ENCODE measurements at places on chromosomes 12 and 14. TPM values are rescaled to one million over a fixed set of nuclear protein-coding genes. Genes with fewer than 3 reads are reported as not detected.

The SCN8A gene
- total RNA-seq = 0.79 TPM

DNA sequence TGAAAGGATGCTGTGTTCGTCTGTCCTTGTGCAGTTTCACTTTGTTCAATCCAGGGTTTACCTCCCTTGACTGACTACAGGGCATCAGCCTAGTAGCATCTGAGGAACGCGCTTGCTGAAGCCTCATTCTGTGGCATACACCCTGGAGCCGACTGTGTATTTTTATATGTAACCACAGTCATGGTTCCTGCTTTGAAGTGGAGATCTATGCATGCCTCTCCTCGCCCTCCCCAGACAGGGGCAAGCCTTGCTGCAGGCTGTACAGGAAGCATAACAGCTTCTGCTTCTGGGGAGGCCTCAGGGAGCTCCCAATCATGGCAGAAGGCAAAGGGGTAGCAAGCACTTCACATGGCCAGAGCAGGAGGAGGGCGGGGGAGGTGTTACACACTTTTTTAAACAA, 262.1 kb downstream of the BCL11B start:
- H3K4me3 ChIP-seq = peak overlapping the region; percentile 63
- no peaks in the 10 kb centered on the region for H3K36me3 ChIP-seq
- no peaks in the 10 kb centered on the region for H3K27me3 ChIP-seq
- no peak overlapping the region for H3K27ac ChIP-seq
- DNase-seq = no peak

GRCh38 chr14:102363182-102363943, 622 bp downstream of the TECPR2 start:
- H3K27me3 ChIP-seq = no peaks in the 10 kb centered on the region
- H3K36me3 ChIP-seq = peaks cover 2% of the 10 kb centered on the region
- no peak overlapping the region for H3K4me3 ChIP-seq
- peaks cover 43% of the 10 kb centered on the region for H3K4me1 ChIP-seq
- H3K27ac ChIP-seq = peak overlapping the region; percentile 79

DNA sequence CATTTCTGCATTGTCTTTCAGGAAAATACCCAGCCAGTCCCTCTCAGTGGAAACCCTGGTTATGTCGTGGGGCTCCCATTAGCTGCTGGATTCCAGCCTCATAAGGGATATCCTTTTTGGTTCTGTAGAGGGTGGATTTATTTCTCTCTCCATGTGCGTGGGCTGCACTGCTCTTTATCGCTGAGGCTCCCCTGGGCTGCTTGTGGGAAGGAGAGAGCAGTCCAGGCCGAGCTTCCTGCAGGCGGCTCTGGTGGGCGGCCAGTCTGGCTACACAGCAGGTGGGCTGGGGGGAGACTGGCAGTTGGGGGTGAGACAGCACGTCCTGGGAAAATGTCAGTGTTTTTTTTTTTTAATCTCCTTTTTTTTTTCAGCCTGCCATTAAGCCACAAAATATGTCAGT, 27.6 kb downstream of the TCTN1 start:
- DNase-seq = no peak
- H3K36me3 ChIP-seq = no peaks in the 10 kb centered on the region
- H3K4me3 ChIP-seq = no peak overlapping the region
- H3K27ac ChIP-seq = no peak overlapping the region
- no peaks in the 10 kb centered on the region for H3K27me3 ChIP-seq
- H3K4me1 ChIP-seq = peaks cover 56% of the 10 kb centered on the region

DNA sequence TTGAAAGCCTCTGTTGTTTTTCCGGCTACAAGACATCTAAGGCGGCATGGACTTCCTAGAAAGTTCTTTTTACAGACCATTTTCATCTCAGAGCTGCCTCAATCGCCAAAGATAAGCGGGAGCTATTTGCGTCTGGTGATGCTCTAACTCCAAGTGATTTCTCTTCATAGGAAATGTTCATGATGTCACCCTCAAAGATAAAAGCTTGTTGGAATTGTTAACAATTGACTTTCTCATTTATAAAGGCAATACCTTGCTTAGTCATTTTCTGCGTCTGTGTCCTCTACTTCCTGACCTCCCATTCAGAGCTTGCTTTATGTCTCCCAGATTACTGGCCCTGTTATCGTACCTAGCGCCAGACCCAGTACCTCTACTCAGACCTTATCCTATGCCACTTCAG, 259.0 kb upstream of the G2E3 start:
- no peak overlapping the region for H3K27ac ChIP-seq
- H3K36me3 ChIP-seq = no peaks in the 10 kb centered on the region
- DNase-seq = no peak

GRCh38 chr14:34180869-34181268, 230.0 kb upstream of the EGLN3 start:
- H3K27ac ChIP-seq = no peak overlapping the region
- H3K27me3 ChIP-seq = no peaks in the 10 kb centered on the region
- no peaks in the 10 kb centered on the region for H3K4me1 ChIP-seq

GRCh38 chr14:103545915-103546651, 16.4 kb downstream of the BAG5 start:
- no peak for DNase-seq
- H3K4me1 ChIP-seq = no peaks in the 10 kb centered on the region
- H3K4me3 ChIP-seq = no peak overlapping the region
- H3K27ac ChIP-seq = no peak overlapping the region
- no peaks in the 10 kb centered on the region for H3K27me3 ChIP-seq

- no peaks in the 10 kb centered on the region for H3K27me3 ChIP-seq
- peaks cover 8% of the 10 kb centered on the region for H3K4me1 ChIP-seq
- peaks cover 4% of the 10 kb centered on the region for H3K36me3 ChIP-seq
Measured at GRCh38 chr12:121934309-121934664, 15.9 kb downstream of the CFAP251 start.

- no peak overlapping the region for H3K27ac ChIP-seq
- no peaks in the 10 kb centered on the region for H3K27me3 ChIP-seq
- DNase-seq = no peak
- no peak overlapping the region for H3K4me3 ChIP-seq
Measured at GRCh38 chr12:84492351-84492883, 420.2 kb downstream of the SLC6A15 start.

The RAD52 gene
- total RNA-seq = 12.1 TPM

DNA sequence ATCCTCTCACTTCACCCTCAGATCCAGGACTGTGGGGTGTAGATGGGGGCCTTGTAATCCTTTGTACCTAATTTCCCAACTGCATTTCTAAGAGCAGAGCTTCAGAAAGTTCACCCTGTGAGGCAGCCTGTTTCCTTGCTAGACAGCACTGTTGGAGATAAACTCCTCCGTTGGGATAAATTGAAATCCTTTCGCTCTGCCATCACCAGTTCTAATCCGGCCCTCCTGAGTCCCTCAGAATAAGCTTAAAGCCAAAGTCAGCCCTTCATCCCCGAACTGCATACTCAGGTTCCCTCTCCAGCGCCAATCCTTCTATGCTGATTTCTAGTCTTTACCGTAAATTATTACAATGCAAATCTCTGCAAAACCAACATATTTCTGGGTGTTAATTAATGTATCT, 114.7 kb downstream of the PRMT8 start:
- no peaks in the 10 kb centered on the region for H3K4me1 ChIP-seq
- DNase-seq = no peak
- no peaks in the 10 kb centered on the region for H3K27me3 ChIP-seq
- no peak overlapping the region for H3K27ac ChIP-seq

- DNase-seq = peak; percentile 83
- H3K36me3 ChIP-seq = peaks cover 6% of the 10 kb centered on the region
- peak overlapping the region; percentile 89 for H3K4me3 ChIP-seq
- peaks cover 58% of the 10 kb centered on the region for H3K27me3 ChIP-seq
- H3K27ac ChIP-seq = peak overlapping the region; percentile 27
Measured at GRCh38 chr12:57240066-57240921, 10.7 kb downstream of the STAC3 start.

- no peaks in the 10 kb centered on the region for H3K27me3 ChIP-seq
- no peaks in the 10 kb centered on the region for H3K4me1 ChIP-seq
- no peak overlapping the region for H3K4me3 ChIP-seq
Measured at GRCh38 chr12:18158774-18159557, 69.0 kb upstream of the RERGL start.

DNA sequence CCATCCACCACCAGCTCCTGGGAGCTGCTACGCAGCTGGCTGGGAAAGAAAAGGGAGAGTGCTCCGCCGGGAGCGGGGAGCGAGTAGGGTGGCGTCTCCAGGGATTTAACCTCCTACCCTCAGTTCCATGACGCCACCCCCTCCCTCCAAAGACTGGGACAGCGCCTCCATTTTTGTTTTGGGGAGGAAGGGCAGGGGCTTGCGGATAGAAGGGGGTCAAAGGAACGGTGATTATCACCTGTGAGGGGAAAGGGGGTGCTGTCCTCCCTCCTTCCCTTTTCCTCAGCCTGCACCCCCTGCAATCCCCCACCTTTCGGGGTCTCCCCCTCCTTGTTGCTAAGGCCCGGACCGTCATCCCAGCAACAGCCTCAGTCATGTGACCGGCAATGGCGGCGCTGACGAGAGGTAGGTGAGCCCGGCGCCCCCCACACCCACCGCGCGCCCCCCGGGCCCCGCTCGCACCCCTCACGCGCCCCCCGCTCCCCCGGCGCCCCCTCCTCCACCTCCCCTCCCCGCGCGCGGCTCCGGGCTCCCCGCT, at the start of gene DTX3:
Gene DTX3 (plus strand): TSS at position 371 of the 538 bp plus-strand sequence. CDS start 1,694 bp downstream, outside the sequence.
- DNase-seq = peak; percentile 49
- H3K4me3 ChIP-seq = peak within 1 kb of the TSS; percentile 77
- peaks cover 5% of the 10 kb centered on the region for H3K36me3 ChIP-seq
- H3K27me3 ChIP-seq = no peaks in the 10 kb centered on the region
- peaks cover 23% of the 10 kb centered on the region for H3K4me1 ChIP-seq

DNA sequence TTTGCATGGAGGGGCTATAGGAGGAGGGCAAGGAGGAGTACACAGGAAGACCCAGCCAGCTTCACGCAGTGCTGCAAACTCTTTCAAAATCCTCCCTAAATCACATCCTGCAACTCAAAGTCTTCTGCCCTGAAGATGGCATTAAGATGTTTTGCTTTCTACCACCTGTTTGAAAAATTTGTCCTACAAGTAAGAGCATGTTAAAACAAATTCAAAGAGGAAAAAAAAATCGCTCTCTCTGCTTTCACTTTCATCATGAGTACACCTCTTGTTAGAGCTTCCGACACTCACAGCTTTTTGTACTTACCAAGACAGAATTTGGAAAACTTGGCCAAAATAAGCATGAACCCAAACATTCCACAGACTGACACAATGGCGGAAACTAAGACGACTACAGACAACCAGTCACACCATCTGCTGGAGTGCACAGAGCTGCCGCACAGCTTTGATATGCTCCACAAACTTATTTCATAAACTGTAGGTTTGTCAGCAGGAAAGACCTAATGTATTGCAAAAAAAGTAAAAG, 21.3 kb downstream of the GCH1 start:
- no peaks in the 10 kb centered on the region for H3K27me3 ChIP-seq
- peaks cover 1% of the 10 kb centered on the region for H3K36me3 ChIP-seq
- no peak for DNase-seq
- H3K4me1 ChIP-seq = peaks cover 41% of the 10 kb centered on the region

- DNase-seq = no peak
- H3K4me3 ChIP-seq = no peak overlapping the region
- no peaks in the 10 kb centered on the region for H3K36me3 ChIP-seq
- no peak overlapping the region for H3K27ac ChIP-seq
- H3K4me1 ChIP-seq = no peaks in the 10 kb centered on the region
- no peaks in the 10 kb centered on the region for H3K27me3 ChIP-seq
Measured at GRCh38 chr12:114895827-114896226, 211.9 kb upstream of the TBX3 start.

The SPX gene
- total RNA-seq = 2.8 TPM

The CCDC197 gene
- 2.2 TPM for total RNA-seq

GRCh38 chr14:104746934-104747481, 5.9 kb upstream of the SIVA1 start:
- H3K27me3 ChIP-seq = no peaks in the 10 kb centered on the region
- no peaks in the 10 kb centered on the region for H3K36me3 ChIP-seq
- H3K4me3 ChIP-seq = no peak overlapping the region
- no peak overlapping the region for H3K27ac ChIP-seq
- H3K4me1 ChIP-seq = peaks cover 7% of the 10 kb centered on the region

GRCh38 chr14:63006531-63006930, 38.7 kb downstream of the KCNH5 start:
- no peaks in the 10 kb centered on the region for H3K27me3 ChIP-seq
- H3K27ac ChIP-seq = no peak overlapping the region
- peak overlapping the region; percentile 15 for H3K4me3 ChIP-seq
- DNase-seq = no peak

GRCh38 chr12:61757831-61758505, 502.2 kb upstream of the USP15 start:
- H3K36me3 ChIP-seq = no peaks in the 10 kb centered on the region
- H3K4me3 ChIP-seq = no peak overlapping the region
- H3K27ac ChIP-seq = no peak overlapping the region
- DNase-seq = no peak
- H3K4me1 ChIP-seq = no peaks in the 10 kb centered on the region

- no peak overlapping the region for H3K4me3 ChIP-seq
- no peak for DNase-seq
- H3K27ac ChIP-seq = no peak overlapping the region
- no peaks in the 10 kb centered on the region for H3K27me3 ChIP-seq
- no peaks in the 10 kb centered on the region for H3K4me1 ChIP-seq
- H3K36me3 ChIP-seq = no peaks in the 10 kb centered on the region
Measured at GRCh38 chr12:25942709-25943108, 15.8 kb upstream of the RASSF8 start.

GRCh38 chr12:117318591-117318990, 42.8 kb downstream of the NOS1 start:
- H3K27ac ChIP-seq = no peak overlapping the region
- DNase-seq = no peak
- H3K36me3 ChIP-seq = peaks cover 1% of the 10 kb centered on the region
- no peak overlapping the region for H3K4me3 ChIP-seq
- no peaks in the 10 kb centered on the region for H3K4me1 ChIP-seq

The FGD4 gene
- 1.7 TPM for total RNA-seq

DNA sequence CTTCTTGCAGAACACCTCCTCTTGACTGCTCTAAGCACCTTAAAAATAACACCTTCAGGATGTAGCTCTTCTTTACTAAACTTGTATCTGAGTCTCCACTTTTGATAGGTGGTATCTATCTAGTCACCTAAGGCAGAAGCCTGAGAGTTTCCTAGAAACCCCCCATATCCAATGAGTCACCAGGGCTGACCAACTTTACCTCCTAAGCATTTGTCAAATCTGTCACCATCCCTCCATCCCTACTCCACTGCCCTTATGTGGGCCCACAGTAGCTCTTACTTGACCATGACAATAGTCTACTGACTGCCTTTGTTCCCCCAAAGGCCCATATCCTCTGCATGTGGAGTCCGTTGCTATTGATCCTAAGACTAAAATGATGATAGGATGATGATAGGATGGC, 15.9 kb downstream of the AVIL start:
- peaks cover 13% of the 10 kb centered on the region for H3K36me3 ChIP-seq
- no peak overlapping the region for H3K27ac ChIP-seq
- no peak overlapping the region for H3K4me3 ChIP-seq

The SERPINA5 gene
- total RNA-seq = not detected

DNA sequence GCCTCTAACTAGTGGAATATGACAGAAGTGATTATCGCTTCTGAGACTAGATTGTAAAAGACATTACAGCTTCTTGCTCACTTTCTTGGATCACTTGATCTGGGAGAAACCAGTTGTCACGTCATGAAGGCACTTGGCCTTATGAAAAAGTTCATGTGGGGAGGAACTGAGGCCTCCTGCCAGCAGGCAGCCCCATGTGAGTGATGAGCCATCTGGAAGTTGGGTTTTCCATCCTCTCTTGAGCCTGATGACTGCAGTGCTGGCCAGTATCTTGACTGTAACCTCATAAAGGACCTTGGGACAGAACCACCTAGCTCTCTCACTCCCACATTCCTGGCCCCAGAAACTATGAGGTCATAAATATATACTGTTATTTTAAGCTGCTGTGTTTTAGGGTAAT, 28.0 kb downstream of the TTLL5 start:
- DNase-seq = no peak
- no peak overlapping the region for H3K4me3 ChIP-seq
- no peaks in the 10 kb centered on the region for H3K27me3 ChIP-seq
- H3K4me1 ChIP-seq = peaks cover 13% of the 10 kb centered on the region
- peaks cover 8% of the 10 kb centered on the region for H3K36me3 ChIP-seq

- H3K27ac ChIP-seq = no peak overlapping the region
- no peak for DNase-seq
- no peak overlapping the region for H3K4me3 ChIP-seq
- H3K4me1 ChIP-seq = no peaks in the 10 kb centered on the region
- no peaks in the 10 kb centered on the region for H3K36me3 ChIP-seq
Measured at GRCh38 chr14:104184911-104185499, 46.6 kb downstream of the KIF26A start.
